SK-N-MC (cell line): ENCODE measurements at places on chromosomes 11 and 22.

- DNase-seq: no peak
Observed at GRCh38 chr11:44928144-44928543, 22.5 kb downstream of the TP53I11 start.

- DNase-seq: no peak
Observed at GRCh38 chr11:69438286-69438920, 43.1 kb upstream of the LINC01488 start.

GRCh38 chr11:23604966-23605365, 744.7 kb upstream of the CCDC179 start:
- no peak for DNase-seq

DNA sequence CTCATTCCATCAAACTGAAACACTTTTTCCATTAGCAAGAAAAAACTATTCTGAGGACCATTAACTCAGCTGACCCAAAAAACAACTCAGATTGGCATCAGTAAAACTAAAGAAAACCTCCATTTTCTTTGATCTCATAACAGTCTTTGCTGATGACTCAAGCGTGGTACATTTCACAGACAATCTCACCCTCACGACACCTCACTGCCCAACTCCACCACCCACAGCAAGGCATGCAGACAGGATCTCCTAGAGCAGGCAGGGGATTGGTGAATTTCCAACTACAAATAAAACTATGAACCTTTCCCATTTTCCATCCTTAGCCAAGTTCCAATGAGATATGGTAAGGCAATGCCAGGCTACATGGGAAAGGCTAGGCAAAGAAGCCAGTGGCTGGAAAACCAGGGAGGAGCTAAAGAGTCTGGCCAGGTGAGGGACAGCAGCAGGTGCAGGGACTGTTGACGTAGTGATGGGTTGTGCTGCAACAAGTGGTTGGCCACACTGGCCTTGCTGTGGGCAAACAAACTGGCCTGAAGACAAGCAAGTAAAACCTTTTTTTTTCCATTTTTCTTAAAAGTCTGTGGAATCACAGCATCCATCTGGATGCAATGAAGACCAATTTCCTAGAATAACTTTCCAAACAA, 97.2 kb downstream of the SERGEF start:
- DNase-seq: no peak
